Aorta (tissue), 5 donors: ENCODE measurements at places on chromosomes 1 and 21.

DNA sequence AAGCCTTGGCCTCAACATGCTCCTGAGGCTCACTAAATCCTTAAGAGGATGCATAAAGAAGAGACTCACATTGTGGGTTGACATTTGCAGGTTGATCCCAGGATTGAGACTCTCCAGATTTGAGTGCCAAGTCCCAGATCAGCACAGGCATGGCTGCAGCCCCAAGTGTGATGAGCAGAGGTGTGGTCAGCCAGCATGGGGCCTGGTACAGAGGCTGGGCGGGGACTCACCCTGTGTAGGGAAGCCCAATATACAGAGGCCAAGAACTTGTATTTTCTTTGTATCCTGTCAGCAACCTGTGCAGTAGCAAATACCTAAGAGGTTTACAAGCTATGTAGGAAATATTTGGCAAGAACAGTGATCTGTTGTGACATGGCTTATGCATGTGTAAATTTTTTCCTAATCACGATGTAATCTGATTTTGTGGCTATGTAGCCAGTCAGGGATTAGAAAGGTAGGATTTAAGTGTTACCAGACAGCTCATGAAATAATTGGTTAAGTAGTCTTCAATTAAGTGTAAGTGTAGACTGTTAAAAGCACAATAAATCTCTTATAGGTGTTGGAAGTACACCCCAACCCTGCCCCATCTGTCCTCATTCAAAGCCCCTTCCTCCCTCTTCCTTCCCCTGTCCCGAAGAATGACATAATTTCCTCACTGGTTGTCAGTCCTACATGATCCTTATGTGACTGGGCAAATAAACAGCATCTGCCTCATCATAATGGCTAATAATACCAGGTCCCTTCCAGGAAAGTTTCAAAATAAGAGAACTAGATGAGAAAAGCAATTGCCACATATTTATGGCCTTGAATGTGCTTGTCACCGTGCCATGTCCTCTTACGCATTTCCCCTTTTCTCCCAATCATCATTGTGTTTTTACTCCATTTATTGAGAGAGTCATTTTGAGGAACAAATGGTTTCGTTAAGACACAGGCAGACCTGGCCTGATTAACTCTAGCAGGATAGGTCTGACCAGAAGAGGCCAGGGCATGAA, 120.9 kb downstream of the HLX start:
- H3K27me3 ChIP-seq, result no peaks in the 10 kb centered on the region
- H3K4me3 ChIP-seq, result no peak overlapping the region
- peak; percentile 54 for DNase-seq
- H3K4me1 ChIP-seq, result no peaks in the 10 kb centered on the region
- H3K36me3 ChIP-seq, result no peaks in the 10 kb centered on the region

DNA sequence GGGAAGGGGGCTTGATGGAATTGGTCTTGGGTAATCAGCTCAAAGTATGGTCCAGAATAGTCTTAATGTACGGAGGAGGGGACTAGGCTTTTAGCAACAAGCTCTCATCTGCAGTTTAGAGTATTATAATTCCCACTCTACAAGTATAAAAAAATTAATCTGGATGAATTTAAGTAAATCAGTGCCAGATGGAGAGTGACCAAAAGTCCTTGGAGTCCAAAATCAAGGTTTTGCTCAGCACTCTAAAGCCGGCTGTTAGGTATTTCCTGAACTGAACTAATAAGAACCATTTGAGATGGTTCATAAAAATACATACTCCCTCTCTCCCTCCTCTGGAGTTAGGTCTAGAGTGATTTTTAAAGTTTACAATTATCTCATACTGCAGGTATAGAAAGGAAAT, 23.7 kb downstream of the GLUL start:
- peaks cover 3% of the 10 kb centered on the region for H3K4me1 ChIP-seq
- H3K4me3 ChIP-seq, result no peak overlapping the region
- DNase-seq, result no peak
- no peaks in the 10 kb centered on the region for H3K36me3 ChIP-seq
- H3K27ac ChIP-seq, result no peak overlapping the region

- no peak overlapping the region for H3K4me3 ChIP-seq
- H3K27ac ChIP-seq, result no peak overlapping the region
- no peaks in the 10 kb centered on the region for H3K36me3 ChIP-seq
- H3K27me3 ChIP-seq, result no peaks in the 10 kb centered on the region
Observed at GRCh38 chr1:68271596-68271995, 39.3 kb upstream of the WLS start.

DNA sequence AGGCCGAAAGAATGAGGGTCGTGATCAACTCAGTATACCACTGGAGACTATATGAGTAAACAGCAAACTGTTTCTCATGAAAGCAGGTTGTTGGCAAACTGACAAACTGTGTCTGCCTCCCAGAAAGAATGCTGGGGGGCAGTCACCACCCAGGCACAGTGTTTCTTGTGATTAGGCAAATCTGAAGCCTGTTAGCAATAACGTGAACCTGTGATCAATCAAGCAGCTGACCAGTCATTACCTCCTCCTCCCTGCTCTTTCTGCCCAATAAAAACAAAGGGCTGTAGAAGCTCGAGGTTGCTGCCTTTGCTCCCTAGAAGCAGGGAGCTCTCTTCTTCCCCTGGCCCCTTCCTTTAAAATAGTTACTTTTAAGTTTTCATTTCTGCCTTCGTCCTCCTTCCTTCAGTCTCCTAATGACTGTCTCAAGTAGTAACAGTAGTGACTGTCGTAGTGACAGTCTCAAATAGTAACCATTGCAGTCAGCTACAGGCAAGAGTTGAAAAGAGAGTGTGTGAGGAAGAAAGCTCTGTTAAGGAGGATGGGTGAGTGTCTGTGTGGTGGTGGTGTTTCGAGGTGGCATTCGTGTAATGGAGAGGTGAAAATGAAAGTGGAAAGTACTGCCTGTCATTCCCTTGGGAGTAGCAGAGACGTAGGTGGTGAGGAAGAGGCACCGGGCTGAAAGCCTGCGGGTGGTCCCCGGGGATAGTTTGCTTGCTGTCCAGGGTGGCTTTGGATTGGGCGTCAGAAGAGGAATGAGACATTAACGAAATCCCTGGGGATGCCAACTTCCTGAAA, 14.5 kb downstream of the HHAT start:
- H3K4me3 ChIP-seq, result peak overlapping the region; percentile 54
- no peaks in the 10 kb centered on the region for H3K27me3 ChIP-seq
- DNase-seq, result no peak

DNA sequence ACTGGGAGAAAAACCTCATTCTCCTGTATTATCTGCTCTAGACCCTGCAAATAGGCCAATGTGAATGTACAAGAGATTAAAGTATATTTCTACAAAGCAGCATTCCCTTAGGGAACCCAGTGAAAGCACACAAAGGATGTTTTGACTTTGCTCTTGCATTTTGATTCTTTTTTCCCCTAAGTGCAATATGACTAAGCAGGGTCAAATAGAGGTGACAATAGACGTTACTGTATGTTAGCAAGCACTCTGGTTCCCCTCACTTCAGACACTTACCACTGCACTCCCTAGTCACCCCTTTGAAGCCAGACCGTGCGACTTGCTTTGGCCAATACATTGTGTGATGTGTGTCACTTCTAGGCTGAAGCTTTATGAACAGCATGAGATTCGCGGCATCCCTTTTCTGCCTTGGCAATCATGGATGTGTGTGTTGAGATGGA, 209.7 kb downstream of the RHOU start:
- no peak overlapping the region for H3K4me3 ChIP-seq
- no peaks in the 10 kb centered on the region for H3K27me3 ChIP-seq
- DNase-seq, result no peak
- H3K4me1 ChIP-seq, result no peaks in the 10 kb centered on the region
- no peaks in the 10 kb centered on the region for H3K36me3 ChIP-seq

GRCh38 chr1:239858057-239858456, 233.6 kb upstream of the FMN2 start:
- DNase-seq, result no peak
- H3K27ac ChIP-seq, result no peak overlapping the region
- no peaks in the 10 kb centered on the region for H3K27me3 ChIP-seq

GRCh38 chr1:7113822-7114221, 328.6 kb downstream of the CAMTA1 start:
- no peaks in the 10 kb centered on the region for H3K4me1 ChIP-seq
- H3K36me3 ChIP-seq, result no peaks in the 10 kb centered on the region
- H3K4me3 ChIP-seq, result no peak overlapping the region
- no peaks in the 10 kb centered on the region for H3K27me3 ChIP-seq
- H3K27ac ChIP-seq, result no peak overlapping the region
- DNase-seq, result no peak
